RPMI7951 (cell line): ENCODE measurements at places on chromosomes 4 and X.
A peak's percentile ranks its signal among the peaks of the same experiment; 100 is the strongest.

GRCh38 chr4:128301979-128302378 is 14.4 kb upstream of the PGRMC2 start:
- no peak for DNase-seq

GRCh38 chr4:52477191-52477780 is 181.8 kb downstream of the USP46 start:
- no peak for DNase-seq

GRCh38 chr4:19694812-19695211 is 556.9 kb upstream of the SLIT2 start:
- DNase-seq: no peak

GRCh38 chrX:48179691-48180090 is 16.9 kb downstream of the SSX5 start:
- no peak for DNase-seq

DNA sequence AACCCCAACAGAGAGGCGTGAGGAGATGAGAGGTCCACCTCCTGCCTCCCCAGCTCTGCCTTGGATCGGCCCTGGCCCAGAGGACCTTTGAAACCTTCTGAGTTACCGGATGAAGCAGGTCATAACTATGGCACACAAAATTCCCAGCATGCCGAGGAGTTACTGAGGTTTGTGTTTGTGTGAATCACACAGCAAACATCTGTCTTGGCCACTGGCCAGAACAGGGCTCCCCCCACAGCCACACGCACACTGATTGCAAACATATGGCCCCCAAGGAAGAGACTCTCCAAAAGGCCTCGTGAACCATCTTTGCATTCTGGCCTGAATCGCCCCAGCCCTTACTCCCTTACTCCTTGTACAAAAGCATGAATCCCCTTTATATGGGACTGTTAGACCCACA is 18.9 kb downstream of the RPS4X start:
- DNase-seq: peak; percentile 93

DNA sequence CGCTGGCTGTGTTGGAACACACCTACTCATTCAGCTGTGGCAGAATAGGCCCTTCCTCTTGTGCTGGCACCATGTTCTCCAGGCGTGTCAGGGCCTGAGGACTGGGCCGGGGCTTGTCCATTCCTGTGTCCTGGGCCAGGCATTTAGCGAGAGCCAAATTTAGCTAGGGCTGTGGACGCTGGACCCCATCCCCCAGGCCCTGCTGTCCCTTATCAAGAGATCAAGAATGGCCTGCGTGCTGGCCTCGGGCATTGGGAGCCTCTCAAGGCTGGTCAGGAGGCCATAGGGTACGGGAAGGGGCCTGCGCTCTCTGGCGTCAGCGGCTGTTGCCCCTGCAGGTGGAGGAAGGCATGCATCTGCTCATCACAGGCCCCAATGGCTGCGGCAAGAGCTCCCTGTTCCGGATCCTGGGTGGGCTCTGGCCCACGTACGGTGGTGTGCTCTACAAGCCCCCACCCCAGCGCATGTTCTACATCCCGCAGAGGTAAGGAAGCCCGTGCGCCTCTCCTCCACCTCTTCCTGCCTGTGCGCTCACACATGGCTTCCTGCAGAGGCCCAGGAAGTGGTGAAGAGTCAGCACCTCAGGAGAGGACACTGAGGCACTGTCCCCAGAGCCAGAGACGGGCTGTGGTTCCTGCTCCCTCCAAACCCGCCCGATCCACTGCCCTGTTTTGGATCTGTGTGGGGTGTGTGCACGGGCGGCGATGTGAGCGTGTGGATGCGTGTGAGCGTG is 15.3 kb downstream of the ABCD1 start:
- DNase-seq: no peak

- no peak for DNase-seq
Observed at GRCh38 chr4:13793020-13793710, 165.6 kb upstream of the BOD1L1 start.

DNA sequence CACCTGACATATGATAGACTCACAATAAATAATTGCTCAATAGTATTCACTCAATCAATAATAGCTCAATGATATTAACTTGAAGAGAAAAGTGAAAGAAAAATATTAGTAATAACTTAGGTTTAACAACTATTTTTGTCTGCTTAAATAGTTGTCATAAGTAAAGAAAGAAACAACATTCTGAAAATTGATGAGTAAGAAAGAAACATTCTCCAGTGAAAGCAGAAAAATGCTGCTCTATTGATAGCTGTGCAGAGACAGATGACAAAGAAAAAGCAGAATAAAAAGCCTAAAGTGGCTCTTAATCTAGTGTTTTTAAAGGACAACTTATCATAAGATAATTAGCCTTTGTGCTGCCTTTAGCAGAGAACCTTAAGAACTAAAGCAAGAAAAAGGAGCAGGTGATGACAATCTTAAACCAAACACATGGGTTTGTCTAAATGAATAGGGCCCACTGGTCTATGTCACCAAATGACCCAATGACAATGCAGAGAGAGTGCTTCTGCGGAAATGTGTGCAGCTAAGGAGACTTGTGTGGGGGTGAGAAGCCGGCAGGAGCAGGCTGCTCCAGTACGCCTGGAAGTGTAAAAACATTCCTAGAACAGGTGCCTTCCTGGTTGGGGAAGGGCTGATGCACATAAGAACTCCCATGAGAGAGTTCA is 13.2 kb downstream of the HS3ST1 start:
- DNase-seq: no peak

- DNase-seq: no peak
Observed at GRCh38 chr4:158766434-158767044, 2.3 kb upstream of the FNIP2 start.

DNA sequence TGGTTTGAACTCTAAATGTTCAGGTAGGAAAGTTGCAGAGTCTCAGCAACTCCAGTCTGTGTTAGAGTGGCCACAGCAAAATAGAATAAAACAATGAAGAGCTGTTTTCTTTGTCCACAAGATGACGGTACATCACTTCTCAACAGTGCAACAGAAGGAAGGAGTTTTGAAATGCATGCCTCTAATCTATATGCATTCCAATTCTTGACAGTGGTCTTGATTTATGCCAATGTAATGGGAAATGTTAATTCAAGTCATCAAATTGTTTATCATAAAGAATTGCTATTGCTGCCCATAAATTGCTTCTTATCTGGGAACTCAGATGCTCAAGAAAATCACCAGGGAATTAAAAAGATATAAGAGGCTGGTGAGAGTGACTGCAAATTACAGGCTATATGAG is 195.5 kb upstream of the PRPS2 start:
- no peak for DNase-seq

DNA sequence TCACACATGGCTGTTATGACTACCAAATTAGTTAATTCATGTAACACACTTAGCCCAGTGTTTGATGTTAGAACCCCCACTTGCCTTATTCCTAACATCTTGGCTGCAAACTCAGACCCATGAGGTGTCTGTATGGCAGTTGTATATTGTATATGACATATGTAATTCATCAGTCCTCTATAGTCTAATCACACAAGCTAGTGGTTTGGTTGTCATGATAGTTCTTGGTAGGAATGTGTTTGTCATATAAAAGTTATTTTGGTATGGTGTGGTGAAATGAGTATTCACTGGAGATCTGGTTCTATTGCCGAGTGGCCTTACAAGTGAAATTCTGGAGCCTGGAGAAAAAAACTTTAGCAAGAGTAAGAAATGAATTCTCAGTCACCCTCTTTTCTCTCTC is 149.2 kb downstream of the AWAT2 start:
- no peak for DNase-seq

DNA sequence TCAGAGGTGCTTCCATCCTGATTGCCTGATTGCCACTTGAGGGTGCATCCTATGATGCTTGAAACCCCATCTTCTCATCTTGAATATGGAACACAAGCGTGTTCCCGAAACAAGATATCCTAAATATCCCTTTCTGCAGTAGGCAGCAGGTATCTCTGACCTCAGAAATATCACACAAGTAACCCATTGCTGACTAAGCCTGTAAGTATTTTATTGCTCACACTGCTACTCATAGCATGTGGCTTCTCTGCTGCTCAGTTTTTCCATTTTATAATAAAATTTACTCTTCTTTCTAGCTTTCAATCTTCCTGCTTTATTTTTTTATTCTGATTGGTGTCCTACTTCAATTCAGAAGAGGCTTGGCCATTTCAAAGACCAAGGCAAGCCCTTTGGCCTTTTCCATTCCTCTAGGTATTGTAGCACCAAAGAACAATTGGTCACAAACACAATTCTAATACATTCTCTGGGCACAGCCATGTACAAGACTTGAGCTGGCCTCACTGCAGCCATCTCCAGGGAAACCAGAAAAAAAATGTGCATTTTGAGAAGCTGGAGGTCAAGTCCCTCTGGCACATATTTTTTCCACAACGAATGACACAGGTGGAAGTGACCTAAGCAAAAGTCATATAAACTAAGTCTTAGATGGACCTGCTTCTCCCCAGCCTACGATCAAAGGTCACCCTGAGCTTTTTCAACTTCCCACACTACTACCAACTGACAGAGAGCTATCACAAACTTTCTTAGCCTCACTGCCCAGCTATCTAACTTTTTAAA is 107.0 kb downstream of the OR13H1 start:
- peak; percentile 23 for DNase-seq

- no peak for DNase-seq
Observed at GRCh38 chr4:110613745-110614144, 9.1 kb downstream of the PITX2 start.

DNA sequence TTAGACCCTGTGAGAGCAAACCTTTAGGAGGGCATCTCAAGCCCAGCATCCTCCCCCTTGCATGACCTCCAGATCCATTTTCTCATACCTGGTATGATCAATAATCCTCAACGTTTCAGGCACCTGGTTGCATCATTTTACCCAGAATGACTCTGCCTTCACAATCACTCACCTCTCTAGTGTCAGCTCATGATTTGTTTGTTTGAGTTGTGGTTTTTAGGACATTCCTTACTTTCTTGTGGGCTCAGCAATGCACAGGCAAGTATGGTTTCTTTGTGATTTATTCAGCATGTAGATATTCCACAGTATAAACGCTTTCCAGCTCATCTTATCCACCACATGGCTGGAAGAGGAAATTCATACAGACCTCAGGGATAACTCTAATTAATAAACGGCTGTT is 93.6 kb upstream of the CPEB2 start:
- peak; percentile 58 for DNase-seq

DNA sequence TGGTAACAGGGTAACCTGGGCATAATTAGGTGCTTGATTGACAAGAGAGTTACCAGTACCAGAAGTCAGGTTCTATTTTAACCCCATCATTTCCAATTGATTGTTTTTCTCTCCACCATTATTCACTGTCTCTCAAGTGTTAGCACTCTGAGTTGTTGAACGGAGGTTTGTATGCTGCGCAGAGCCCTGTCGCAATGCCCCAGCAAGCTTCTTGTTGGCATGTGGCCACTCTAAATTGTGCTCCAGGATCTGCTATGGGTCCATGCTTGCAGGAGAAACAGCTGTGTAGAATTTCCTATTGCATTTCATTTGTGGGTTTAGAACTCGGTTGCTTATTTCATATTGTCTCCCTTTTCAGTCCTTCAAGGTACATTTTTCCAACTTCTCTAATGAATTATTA is 98.2 kb downstream of the KLHL8 start:
- no peak for DNase-seq

- DNase-seq: peak; percentile 19
Observed at GRCh38 chrX:49627086-49627777, 28.4 kb downstream of the GAGE1 start.

DNA sequence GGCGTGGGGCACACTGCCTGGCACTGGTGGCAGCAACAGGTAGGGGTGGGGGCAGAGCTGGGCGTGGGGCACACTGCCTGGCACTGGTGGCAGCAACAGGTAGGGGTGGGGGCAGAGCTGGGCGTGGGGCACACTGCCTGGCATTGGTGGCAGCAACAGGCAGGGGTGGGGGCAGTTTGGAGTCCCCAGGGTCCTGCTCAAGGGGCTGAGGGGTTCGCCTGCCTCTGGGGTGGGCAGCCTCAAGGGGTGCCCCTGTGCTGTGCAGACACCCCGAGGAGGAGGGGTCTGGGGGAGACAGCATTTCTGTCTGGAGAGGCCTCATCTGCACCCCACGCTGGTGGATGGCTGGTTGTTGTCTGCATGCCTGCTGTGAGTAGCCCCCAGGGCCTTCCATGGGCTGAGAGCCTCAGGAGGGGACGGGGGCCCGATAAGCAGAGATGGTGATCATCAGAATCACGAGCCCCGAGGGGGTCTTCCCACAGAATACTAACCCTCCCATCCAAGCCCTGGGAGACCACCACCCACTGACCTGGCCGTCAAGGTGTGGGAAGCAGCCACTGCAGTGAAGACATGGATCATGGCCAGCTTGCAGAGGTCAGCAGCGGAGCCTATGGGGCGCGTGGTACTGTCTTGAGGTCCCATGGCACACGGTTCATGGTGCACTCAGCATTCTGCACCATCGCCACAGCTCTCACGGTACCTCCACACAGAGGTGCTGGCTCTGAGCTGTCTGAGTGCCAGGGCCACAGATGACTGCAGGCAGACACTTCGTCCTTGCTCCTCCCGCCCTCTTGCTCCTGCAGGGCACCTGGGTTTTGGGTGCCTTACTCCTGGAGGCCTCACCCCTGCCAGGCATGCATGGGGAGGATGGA is 21.5 kb downstream of the NAT8L start:
- DNase-seq: no peak

GRCh38 chrX:106467422-106467821 is 144.4 kb upstream of the RADX start:
- DNase-seq: no peak

DNA sequence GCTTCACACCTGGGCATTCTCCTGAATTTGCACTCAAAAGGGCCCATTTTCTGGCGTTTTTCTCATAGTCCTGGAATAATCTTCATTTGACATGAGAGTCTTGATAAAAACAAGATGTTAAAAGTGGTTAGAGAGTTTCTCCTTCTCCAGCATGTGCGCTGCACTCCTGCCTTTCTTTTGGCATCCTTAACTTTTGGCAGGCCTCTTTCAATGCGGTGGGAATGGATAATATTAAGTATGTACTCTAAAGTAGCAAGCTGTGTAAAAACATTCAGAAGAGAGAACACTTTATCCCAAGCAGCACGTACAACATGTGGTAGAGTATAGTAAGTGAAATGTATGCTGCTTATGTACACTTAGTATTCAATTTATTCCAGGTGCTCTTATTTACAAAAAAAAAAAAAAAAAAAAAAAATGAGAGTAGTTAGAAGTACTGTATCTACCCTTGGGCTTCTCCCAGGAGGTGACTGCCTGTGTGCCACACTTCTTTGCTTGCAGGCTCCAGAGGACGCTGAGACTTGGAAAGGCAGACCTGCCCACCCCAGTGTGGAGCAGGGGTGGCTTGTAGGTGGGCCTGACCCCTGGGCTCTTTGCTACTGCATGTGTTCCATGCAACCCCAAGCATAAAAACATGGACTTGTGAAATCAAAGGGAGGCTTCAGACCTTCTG is 3.9 kb downstream of the FGF2 start:
- no peak for DNase-seq

DNA sequence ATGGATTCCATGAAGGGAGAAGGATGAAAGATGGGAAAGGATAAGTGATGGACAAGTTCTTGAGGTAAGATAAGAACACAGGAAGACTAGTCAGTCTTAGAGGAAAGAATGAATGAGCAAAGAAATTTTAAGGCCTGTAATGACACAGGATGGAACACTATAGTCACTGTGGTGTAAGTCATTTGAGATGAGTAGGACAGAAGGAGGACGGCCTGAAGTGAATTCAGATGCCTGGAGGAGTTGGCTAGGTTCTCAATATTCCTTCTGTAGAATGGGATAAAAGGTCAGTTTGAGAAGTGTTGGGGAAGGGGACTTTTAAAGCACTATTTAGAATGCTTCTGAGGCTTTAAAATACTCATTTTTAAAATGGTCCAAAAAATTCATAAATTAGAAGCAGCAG is 3.9 kb downstream of the MSMO1 start:
- DNase-seq: peak; percentile 23

- DNase-seq: no peak
Observed at GRCh38 chr4:186392017-186392416, 126.0 kb downstream of the F11 start.
